ENCODE measurements at places on chromosomes 12 and 14.
A peak's percentile ranks its signal among the peaks of the same experiment; 100 is the strongest.

DNA sequence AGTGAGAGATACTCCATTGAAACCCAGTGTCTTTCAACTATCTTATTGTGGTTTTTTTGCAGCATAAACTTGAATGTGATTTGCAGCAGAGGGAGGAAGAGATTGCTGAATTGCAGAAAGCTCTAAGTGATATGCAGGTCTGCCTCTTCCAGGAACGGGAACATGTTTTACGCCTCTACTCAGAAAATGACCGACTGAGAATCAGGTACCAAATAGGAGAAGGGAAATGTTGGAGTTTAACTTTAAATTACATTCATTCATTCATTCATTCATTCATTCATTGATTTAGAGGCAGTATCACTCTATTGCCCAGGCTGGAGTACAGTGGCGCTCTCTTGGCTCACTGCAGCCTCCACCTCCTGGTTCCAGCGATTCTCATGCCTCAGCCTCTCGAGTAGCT, 17.0 kb downstream of the CCDC77 start:
- no peak for DNase-seq

- peak; percentile 29 for DNase-seq
These were observed 613 bp downstream of the SRSF9 start for GRCh38 chr12:120468821-120469449.

- DNase-seq, result no peak
These were observed 82.7 kb downstream of the GRIP1 start for GRCh38 chr12:66596199-66596598.

- peak; percentile 60 for DNase-seq
These were observed 2.6 kb upstream of the HAL start for GRCh38 chr12:95998611-95999286.

DNA sequence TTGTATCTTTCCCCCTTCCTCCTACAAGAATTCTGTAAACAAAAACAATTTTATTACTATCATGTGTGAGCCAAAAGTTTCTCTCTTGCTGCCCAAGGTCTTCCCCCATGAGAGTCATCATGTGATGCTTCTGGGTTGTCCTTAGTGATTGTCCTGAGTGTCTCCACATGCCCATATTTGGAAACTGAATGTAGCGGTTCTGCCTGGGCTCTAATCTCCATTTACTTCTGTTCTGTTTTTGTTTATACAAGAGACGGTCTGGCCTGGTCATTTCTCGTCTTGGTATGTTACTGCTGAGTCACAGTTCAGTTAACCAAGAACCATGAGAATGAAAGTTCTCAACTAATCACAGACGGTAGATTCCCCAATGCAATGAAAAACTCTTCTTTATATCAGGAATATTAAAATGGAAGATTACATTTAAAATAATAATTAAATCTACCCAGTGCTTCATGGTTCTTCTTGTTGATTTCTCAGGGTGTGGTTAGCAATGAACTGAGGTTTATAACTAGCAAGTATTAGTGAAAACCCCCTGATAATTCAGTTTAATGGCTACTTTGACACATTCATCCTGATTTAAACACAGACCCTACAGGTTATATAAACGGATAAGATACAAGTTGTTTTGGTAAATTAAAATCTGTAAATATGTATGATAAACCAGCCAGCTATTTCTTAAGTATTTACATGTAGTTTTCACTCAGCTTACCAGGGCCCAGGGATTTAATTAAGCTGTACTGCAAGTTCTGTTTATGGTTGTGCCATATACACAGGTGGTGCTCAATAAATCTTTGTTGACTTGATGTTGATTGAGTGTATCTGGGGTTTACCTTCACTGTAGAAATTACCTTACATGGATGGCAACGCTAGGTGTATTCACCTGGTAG, 81.1 kb downstream of the PELI2 start:
- no peak for DNase-seq

DNA sequence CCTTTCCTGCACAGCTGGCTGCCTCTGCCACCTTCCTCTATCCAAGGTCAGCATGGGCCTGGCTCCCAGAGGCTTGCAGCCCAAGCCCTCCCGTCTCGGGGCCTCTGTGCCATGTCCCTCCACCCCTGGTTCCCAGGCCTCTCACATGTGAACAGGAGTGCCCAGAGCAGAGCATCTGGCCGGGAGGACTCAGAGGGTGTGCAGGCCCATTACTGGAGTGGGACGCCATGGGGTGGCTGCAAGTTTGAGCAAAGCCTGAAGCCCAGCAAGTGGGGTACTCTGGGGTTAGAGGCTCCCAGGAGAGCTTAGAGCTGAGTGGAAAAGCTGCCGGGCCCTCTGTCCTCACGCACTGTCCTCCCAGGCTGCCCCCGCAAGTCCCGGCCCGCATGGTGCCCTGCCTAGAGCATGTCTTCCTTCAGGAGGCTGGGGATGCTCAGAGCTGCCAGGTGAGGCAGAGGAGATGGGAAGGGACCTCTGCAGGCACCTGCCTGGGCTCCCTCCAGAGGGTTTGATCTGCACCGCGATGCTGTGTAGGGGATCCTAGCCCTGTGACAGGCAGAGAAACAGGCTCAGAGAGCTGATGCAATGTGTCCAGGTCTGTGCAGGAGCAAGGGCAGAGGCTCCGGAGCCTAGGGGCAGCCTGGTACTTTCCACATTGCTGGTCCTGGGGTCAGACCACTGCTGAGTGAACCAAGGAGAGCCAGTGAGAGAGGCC, 39.8 kb downstream of the DIO3 start:
- DNase-seq, result no peak

- no peak for DNase-seq
These were observed 30.6 kb downstream of the ABCC9 start for GRCh38 chr12:21910657-21911056.

GRCh38 chr14:70788898-70789297, 20.4 kb downstream of the MAP3K9 start:
- no peak for DNase-seq

DNA sequence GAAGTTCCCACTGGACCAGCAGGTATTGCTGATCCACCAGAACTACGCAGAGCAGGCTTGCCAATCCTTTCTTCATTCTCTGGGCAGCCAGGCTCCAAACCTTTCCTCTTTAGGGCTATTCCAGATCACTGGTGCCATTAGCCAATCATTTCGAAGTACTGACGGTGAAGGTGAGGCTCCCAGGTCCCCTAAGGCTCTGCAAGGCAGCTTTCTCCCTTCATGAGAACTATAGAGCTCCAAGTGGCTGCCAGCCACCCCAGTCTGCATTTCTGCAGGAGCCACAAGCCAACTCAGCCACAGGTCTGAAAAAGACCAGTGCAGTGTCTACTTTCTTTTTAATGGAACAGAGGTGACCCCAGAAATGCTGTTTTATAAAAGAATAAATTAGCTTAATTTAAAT, 48.7 kb downstream of the RAB35 start:
- no peak for DNase-seq

- no peak for DNase-seq
These were observed at the start of gene C14orf180 for GRCh38 chr14:104579507-104579906. Gene C14orf180 (plus strand): TSS chr14:104579764. CDS start chr14:104586431, 6,667 bp downstream.

- DNase-seq, result no peak
These were observed 57.2 kb downstream of the EPS8 start for GRCh38 chr12:15731940-15732339.

GRCh38 chr14:51784466-51784865, 75.9 kb upstream of the GNG2 start:
- no peak for DNase-seq

- no peak for DNase-seq
These were observed 74.9 kb downstream of the PPM1H start for GRCh38 chr12:62860020-62860419.

GRCh38 chr12:75703131-75703530, 191.7 kb upstream of the KRR1 start:
- DNase-seq, result no peak

GRCh38 chr12:19238540-19238939, 109.0 kb downstream of the PLEKHA5 start:
- DNase-seq, result no peak

DNA sequence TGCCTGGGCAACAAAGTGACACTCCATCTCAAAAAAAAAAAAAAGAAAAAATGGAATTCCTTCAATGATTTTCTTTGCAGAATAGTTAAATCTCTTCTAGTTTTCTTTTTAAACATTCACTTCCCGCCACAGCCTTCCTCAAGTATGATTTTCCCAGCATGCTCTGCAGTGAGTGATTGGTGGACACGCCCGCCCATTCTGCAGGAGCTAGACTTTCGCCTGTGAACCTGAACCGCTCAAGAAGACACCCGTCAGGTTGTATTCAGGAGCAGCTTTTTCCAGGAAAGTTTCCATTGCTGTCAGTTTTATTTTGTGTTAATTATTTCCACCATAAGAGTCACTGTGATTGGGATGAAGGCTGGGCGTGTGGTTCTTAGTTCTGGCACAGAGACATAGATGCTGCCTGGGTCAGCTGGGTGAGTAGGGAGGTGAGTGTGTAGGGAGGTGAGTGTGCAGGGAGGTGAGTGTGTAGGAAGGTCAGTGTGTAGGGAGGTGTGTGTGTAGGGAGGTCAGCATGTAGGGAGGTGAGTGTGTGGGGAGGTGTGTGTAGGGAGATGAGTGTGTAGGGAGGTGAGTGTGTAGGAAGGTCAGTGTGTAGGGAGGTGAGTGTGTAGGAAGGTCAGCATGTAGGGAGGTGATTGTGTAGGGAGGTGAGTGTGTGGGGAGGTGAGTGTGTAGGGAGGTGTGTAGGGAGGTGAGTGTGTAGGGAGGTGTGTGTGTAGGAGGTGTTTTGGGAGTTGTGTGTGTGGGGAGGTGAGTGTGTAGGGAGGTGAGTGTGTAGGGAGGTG, 76.2 kb downstream of the KIF26A start:
- DNase-seq, result no peak

GRCh38 chr12:62267480-62267879, 7.3 kb downstream of the USP15 start:
- no peak for DNase-seq

- no peak for DNase-seq
These were observed 76.0 kb downstream of the NPAS3 start for GRCh38 chr14:33014710-33015109.

GRCh38 chr12:10362325-10362724, 27.5 kb downstream of the KLRK1 start:
- DNase-seq, result no peak

GRCh38 chr12:32692358-32692757, 13.3 kb downstream of the DNM1L start:
- DNase-seq, result no peak

DNA sequence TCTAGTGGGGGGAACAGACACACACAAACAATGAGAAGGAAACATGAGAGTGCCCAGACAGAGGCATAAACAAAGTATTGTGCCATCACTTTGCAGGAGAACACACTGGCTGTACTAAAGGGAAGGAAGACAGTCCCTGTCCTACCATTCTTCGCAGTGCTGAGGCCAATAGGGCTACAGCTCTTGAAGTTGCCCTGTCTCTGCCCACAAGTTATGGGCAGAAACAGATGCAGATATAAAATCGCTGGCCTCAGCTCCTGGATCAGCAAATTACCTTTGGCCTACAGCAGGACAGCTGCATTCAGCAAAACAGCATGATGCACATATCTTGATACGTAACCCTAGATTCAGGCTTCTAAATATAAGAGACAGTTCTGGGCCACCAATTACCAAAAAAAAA, 23.0 kb upstream of the PRKAB1 start:
- no peak for DNase-seq

- DNase-seq, result no peak
These were observed 21.9 kb upstream of the SLC15A5 start for GRCh38 chr12:16299403-16299802.

DNA sequence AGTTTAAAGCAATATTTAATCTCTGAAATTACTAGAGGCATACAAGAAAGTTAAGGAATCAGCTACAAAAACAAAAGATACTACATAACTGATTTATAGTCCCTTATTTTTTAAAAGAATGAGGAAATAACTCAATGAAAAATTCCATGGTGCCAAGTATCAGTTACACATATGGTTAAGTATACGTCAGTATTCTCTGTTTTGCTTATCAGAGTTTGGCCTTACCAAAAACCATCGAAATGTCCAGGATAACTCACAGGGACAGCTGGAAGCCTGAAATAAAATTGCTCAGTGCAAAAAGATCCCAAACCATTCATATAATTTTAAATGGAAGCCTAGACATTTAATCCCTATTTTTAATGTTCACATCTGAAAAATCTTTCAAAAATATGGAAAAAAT, 3.6 kb downstream of the CFL2 start:
- DNase-seq, result no peak

- DNase-seq, result no peak
These were observed 3.2 kb upstream of the RPS29 start for GRCh38 chr14:49589387-49589786.

GRCh38 chr14:61491224-61491623, 169.8 kb downstream of the PRKCH start:
- DNase-seq, result no peak

- DNase-seq, result no peak
These were observed 429 bp upstream of the PLEKHA5 start for GRCh38 chr12:19129122-19129485.

DNA sequence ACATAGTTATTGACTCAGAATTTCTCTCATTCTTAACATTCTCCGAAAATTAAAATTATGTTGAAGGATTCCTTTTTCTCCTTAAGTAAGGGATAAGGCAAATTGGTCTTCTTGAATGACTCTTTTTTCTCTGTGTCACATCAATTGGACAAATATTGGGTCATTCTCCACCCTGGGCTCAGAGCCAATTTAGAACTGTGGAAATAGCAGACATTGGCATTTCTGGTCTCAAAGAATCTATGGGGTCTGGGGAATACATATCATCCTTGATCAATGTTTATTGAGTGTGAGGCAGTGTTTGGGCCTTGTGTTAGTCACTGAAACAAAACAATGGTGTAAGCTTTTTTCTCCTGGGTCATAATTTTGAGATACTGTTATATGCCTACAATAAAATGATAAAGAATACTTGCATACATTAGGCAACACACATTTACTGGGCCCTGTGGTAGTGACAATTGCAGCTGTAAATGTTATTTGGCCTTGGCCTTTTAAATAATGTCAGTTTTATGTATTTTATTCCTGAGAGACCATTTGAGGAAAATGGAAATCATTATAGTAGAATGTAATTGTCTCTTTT, 414.6 kb downstream of the TMEM132D start:
- no peak for DNase-seq

DNA sequence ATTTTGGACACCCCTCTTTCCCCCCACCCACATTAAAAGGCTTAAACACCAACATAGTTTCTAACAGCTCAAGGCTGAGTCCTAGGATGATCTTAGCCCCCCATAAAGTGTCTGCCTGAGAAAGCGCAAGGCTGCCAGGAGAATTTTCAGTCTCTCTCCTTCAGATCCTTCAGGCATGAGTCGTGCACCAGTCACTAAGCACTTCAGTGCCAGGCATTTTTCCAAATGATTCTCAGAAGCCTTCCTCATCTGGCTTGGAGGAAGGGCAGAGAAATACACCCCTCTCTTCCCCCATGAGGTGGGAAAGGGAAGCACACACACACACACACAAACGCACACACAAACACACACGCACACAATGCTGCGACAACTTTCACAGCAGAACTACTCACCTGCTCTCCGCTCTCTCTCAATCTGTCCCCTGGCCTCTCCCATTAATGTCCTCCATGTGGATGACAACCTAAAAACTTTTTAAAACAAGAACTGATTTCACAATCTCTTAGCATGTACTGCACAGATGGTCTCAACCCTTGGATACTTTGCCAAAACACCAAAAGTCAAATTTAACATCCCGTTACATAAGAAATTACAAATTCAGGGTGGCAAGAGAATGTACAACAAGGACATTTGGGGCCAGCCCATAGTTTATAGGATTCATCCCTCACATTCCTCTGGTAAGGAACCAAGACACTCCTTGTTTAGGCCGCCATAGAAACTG, 49.8 kb downstream of the CKAP4 start:
- DNase-seq, result no peak

All from CD4-positive, alpha-beta T cell treated with Interleukin-6 at 100 ng/mL for 8 hours (primary cell).